ENCODE measurements at places on chromosomes 6 and 20.

DNA sequence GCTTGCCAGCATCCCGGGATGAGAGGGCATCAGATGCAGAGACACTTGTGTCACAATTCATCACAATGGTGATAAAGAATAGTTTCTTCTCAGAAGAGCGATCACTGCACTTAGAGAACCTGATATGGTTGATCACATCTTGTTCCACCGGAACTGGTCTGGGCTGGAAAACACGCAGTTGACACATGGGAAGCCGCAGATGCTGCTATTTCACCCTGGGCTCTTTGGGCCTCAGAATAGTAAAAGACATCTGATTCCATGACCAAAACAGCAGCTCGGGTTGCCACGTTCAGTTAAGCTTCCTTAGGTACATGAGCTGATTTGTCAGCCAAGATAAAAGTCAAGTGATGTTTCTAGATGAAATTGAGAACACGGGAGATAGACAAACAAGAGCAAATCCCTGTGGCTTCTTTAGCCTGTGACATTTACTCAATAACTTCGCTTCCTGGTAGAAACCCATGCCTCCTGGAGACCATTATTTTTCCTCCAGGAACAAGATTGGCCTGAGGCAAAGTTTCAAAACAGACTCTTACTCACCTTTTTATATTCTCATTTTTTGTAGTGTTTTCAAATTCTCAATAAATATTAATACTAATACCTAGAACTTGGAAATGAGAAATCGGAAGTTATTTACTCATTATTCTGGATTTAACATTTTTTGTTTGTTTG is 59.4 kb downstream of the TRMT6 start:
- no peak for DNase-seq

- DNase-seq, result no peak
Measured at GRCh38 chr6:11814106-11814505, 35.5 kb upstream of the ADTRP start.

DNA sequence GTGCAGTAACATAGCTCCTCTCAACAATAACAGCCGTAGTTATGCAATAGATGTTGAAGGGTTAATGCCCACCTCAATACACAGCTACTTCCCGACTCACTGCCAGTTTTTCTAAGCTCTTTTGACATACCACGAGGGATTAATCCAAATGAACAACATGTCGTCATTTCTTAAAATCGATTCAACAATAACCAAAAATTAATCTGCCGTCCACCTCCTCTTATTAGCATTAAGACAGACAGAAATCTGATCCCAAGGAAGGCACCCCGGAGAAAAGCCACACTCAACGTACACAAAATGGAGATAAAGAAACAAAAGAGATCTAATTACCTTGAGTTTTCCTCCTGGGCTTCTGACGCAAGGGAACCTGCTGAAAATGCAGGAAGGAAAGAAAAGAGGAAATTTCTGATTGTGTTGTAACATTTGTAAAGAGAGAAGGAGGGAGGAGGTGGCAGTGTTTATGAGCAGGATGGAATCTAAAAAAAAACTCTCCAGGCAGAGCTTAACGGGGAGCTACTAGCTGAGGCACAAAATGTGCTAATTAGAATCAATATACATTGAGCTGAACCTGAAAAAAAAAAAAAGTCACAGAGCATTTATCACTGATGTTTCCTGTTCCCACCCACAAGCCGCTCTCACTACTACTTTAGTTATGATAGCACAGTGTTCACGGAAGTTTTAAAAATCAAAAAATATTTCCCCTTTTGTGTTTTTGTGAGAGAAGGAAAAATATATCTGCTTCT is 109.3 kb downstream of the IPCEF1 start:
- DNase-seq, result peak; percentile 66

DNA sequence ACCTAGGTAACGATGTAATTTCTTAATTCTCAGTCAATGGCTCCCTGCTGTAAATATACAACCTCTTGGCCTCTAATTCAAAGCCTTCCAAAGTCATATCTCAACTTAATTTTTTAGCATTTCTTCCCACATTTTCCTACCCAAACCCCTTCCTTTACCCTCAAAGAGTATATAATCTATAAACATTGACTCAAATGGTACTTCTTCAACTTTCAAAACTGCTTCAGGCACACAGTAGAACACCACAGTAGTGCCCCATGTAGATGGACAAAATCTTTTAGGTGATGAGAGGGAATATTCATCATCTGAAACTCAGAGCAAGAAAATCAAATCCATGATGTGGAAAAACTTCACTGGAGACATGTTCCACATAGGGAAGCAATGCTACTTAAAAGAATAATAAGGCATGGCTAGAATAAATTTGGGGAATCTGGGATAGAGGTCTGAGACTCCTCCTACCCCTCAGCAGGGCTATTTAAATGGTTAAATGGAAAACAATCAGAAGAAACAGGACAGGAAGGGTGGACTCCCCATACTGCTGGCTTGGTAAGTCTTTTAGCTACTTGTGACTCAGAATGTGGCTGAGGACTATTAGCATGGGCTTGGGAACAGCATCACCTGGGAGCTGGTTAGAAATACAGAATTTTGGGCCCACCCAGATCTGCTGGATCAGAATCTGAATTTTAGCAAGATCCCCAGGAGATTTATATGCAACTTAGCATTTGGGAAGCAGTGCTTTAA is 6.4 kb downstream of the SLC22A2 start:
- no peak for DNase-seq

GRCh38 chr20:18224968-18225568 is 63.3 kb upstream of the ZNF133 start:
- peak; percentile 75 for DNase-seq

GRCh38 chr6:109561844-109562243 is 78.8 kb upstream of the ZBTB24 start:
- no peak for DNase-seq

DNA sequence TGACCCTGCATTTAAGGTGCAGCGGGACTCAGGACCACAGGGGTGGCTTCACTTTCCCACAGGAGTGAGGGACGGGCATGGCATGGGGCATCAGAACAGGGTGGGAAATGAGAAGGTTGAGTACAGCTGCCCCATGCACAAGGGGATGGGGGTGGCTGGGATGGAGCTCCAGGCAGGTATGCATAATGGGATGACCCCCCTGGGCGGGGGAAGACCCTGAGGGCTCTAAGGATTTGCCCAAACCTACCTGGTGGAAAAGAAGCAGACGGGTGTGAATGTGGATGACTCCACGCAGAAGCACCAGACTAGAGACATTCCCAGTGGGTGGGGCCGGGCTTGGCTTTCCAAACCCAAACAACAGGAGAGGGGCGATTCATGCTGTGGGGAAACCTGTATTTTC is 200.3 kb downstream of the SYNDIG1 start:
- no peak for DNase-seq

DNA sequence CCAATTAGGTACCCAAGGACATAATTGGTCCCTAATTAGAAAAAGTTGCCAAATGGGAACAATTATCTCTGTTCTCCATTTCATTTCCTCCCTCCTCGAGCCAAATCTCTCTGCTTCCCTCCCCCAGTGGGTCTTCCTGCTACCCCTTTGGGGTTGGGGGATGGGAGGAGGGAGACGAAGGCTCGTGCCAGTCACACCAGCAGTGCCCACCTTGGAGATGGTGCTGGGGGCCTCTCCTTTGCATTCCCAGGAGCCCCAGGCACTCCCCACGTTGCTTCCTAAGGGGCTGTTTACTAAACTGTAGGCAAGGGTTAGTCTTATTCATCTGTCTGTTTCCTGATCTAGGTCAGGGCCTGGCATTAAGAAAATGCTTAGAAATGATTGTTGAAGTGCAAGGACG is 33.1 kb downstream of the MDFI start:
- no peak for DNase-seq

DNA sequence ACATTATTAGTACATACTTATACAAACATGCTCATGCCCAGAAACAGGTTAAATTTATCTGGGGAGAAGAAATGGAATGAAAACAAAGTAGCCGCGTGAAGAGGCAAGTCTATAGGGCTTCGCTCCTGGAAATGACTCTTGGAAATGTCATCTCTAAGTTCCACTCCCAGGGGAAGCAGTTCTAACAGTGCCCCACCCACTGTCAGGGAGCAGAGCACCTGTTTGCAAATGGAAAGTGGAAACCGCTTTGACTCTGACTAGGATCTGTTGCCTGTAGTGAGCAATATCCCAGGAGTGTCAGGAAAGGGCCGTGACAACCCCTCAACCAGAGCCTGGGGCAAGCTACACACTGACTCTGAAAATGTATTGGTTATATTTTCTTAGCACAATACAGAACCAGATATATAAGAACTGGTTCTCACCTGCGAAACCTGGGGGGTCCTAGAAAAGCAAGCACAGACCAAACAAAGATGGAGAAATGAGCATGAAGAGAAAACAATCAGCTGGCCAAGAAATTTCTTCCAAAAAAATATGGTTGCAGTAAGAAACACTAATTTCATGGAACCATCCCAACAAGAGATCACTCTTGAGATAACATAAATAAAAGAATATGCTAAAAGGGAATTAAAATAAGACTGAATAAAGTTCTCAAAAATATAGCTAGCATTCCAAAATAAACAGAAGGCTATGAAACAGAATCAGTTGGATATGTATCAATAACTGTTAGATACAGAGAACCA is 47.5 kb upstream of the CRISP1 start:
- peak; percentile 31 for DNase-seq

GRCh38 chr20:39097889-39098288 is 135.7 kb downstream of the DHX35 start:
- no peak for DNase-seq

DNA sequence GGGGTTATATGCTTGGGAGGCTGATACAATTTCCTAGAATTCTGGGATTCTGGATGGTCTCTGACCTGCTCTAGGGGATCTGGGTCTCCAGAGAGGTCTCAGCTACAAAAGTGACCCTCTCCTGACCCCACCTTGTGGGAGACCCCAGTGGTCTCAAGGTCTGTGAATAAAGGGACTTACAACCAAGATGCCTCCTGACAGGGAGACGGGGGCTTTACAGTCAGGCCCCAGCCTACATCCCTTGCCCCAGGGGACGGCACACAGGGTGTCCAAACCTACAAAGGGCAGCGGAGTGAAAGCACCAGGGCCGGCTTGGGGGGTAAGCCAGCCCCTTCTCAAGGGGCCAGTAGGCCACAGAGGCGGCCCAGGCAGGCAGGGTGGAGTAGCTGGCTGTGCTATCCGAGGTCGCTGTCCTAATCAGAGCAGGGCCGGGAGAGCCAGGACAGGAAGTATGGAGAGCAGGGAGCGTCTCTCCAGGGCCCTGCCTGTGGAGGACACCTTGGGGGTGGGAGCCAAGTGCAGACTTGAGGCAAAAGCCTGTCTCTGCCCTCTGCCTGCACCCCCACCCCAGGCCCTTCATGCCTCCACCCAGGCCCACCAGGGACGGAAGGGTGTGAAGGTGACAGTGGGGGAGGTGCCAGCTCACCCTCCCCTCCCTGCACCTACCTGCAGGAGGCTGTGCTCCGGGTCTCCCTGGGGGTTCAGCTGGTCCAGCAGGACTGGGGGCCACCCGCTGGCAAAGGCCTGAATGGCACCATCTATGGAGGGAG is 3.5 kb downstream of the GFRA4 start:
- no peak for DNase-seq

DNA sequence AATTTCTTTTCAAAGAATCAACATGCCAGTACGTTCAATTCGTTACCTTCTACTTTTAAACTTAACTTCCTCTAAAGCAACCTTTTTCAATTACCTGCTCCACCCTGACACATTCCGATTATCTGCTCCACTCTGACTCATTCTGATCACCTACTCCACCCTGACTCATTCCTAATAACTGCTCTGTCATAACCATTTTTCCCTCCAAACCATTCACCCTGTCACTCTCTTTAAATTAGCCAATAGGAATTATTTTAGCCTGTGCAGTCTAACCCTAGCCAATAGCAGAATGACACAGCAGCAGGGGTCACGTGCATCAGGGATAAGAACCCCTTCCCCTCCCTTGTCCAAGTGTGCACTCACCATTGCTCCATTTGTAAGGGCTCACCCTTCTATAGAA is 557.4 kb upstream of the EYS start:
- DNase-seq, result no peak

GRCh38 chr6:135018941-135019340 is 35.7 kb downstream of the HBS1L start:
- DNase-seq, result no peak

DNA sequence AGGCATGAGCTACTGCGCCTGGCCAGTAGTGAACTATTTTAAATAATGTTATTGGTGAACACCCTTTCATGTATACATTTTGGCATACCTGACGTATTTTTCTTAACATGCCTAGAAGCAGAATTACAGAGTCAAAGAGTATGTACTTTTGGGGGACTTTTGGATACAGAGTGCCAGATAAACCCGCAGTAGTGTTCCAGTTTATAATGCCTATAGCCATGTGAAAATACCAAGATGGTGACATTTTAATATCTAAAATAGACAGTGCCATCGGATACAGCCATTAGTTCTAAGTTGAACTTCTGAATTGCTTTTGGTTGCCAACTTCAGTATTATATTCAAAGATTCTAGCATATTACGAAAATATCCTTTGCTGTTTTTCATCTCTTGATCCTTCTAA is 20.3 kb downstream of the TM9SF4 start:
- DNase-seq, result no peak

- DNase-seq, result no peak
Measured at GRCh38 chr6:129510950-129511349, 199.0 kb downstream of the ARHGAP18 start.

- no peak for DNase-seq
Measured at GRCh38 chr6:119985952-119986736, 636.6 kb upstream of the MAN1A1 start.

DNA sequence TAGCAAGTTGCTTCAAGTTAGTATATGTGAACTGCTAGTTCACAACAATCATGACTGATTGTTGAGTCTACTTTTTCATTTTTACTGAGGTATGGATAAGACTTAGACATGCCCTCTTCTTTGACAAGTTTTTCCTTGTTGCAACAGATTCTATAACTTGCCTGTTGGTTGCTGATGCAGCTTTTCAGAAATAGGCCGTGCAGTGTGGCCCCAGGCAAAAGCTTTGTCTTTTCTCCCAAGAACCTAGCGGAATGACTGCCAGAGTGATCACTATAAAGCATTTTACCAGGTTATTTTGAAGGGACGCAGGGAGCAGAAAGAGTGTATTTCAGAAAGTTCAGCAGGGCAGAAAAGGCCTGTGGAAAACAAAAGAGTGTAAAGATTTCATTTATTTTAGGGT is 16.0 kb downstream of the HECA start:
- peak; percentile 65 for DNase-seq
